ENCODE measurements at places on chromosomes 11 and 22. TPM values are rescaled to one million over a fixed set of nuclear protein-coding genes. Genes with fewer than 3 reads are reported as not detected.

DNA sequence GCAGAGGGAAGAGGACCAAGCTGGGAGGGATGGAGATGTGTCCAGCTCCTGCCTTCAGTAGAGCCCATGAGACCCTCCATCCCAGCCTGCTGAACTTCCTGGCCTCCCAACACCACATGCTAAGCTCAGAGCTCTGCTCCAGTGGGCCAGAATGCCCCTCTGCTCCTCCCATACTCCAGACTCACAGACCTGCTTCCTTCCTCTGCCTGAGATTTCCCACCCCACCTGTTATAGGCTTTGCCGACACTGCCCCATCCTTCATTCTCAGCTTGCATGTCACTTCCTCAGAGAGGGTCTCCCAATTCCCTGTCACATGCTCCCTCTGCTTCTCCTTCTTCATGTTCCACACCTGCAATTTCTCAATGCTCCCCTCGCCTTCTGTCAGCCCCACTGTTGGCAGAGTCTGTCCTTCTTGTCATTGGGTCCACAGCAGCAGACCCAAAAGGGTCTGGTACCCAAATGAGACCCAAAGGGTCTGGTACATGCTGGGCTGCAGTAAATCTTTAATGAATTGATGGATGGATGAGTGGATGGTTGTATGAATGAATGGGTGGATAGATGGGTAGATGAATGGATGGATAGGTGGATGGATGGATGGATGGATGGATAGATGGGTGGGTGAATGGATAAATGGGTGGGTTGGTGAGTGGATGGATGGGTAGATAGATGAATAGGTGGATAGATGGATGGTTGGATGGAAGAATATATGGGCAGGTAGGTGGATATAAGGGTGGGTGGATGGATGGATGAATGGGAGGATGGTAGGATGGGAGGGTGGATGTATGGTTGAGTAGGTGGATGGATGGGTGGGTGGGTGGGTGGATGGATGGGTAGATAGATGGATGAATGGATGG is 105.3 kb upstream of the FGF3 start:
- no peak for DNase-seq

DNA sequence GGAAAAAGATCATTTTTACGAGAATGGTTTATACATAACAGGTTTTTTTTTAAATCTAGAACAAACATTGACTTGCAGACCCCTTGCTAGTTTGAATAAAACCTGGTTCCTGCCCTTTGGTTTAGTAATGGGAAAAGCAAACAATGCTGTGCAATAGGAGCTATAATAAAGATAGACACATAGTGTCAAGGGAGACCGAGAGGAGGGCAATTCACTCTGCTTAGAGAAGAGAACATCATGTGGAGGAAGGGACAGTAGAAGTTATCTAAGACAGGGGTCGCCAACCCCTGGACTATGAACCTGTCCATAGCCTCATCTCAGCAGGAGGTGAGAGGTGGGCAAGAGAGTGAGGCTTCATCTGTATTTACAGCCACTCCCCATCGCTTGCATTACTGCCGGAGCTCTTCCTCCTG is 7.0 kb upstream of the RDX start:
- DNase-seq: no peak

- peak; percentile 46 for DNase-seq
Measured at GRCh38 chr11:134561331-134561720, 149.3 kb upstream of the B3GAT1 start.

GRCh38 chr11:111397034-111397433 is 18.0 kb upstream of the POU2AF1 start:
- DNase-seq: no peak

DNA sequence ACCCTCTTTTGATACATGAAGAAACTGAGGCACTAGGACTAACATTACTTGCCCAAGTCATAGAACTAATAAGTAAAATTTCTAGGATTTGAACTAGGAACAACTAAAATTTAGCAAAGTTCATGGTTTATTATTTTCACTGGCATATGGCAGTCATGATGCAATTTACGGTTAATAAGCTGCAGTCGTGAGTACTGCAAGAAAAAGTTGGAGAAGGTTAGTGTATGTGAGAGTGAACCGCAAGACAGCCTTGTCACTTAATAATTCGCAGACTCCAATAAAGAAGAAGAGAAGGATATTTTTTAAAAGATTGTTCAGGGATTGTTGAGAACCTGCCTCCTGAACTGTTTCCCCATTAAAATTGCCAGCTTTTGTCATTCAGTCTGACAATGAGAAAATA is 663.4 kb upstream of the TENM4 start:
- no peak for DNase-seq

GRCh38 chr11:20061776-20062175 is 98.5 kb downstream of the DBX1 start:
- DNase-seq: no peak

DNA sequence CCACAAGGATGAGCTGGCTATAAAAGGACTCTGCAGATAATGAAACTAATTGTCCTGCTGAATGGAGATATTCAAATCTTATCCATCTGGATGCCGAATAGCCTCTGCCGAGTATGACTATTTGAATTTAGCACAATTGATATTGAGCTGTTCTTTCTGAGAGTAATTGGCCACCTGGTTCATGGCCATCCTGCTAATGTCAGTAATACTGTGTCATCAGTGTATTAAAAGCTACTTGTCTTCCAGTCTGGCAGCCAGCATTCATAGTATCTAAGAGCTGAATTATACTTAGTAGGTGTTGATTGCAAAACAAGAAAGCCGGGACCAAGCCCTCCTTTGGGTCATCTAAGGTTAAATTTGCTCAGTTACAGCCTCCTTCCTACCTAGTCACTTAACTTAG is 310.7 kb upstream of the NCAM1 start:
- no peak for DNase-seq

RASL10A gene
- polyA plus RNA-seq: 0.18 TPM

CBLIF gene
- not detected for polyA plus RNA-seq

RFPL2 gene
- 0.05 TPM for polyA plus RNA-seq

DNA sequence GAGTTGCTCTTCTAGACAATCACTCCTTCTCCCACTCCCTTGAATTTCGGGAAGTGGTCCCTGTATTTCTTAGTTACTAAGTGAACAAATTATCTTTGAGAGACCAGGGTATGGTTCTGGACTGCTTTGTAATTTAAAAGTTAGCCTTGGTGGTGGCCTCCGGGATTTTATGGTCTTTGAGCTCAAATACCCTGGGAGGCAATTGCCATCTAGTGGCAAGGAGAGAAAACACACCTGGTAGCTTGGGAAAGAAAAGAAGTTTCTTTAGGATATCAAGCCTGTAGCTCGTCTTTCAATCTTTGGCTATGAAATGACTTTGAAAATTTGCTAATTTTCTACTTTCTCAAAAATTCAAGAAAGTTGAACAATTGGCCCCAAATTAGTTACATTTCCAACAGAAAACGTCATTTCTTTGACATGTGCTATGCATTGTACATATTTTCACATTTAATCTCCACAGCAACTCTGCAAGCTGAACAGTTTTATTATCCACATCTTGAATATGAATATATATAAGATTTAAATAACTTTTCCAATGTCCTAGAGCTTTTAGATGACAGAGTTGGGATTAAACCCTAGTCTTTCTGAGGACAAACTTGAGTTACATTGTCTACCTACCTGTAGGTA is 39.1 kb downstream of the MMP27 start:
- peak; percentile 34 for DNase-seq

- DNase-seq: no peak
Measured at GRCh38 chr11:119607726-119608125, 121.3 kb downstream of the NECTIN1 start.

GGT1 gene
- polyA plus RNA-seq: 1.8 TPM

Measured in SK-N-SH (cell line).